Thoracic aorta (tissue), 2 donors: ENCODE measurements at places on chromosomes 16 and 17.

DNA sequence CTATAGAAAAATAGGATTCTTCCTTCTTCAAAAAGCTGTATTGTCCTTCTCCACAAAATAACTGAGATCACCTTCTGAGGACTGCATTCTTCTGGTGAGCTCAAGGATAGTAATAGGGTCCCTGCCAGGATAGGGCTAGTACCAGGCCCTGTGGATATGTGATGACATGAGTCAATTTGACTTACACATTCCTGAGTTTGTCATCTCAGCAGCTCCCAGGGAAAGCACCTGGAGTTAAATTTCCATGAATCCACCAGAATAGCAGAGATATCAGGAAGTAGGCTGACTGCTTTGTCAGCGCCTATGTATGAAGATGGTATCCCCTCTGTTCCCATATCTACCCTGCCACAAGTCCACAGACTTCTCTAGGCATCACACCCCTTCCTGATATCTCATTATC is 225.8 kb downstream of the PMP22 start:
- DNase-seq, result no peak

DNA sequence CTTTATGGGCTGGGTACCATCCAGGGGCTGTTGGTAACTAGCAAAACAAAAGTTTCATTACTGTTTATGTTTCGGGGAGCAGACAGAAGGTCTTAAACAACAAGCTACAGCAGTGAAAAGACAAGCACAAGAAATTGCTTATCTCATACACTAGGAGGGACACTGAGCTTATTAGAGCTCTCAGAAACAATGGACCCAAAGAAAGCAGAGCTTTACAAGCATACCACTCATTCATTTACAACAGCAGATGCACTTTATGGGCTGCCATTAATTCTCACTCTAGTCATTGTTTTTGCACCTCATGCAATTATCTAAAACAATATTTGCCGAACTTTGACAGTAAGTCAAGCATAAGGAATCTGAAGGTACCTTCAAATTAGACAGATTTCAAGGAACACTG is 10.0 kb downstream of the KRT16 start:
- DNase-seq, result no peak

- DNase-seq, result no peak
Observed at GRCh38 chr16:23148513-23149266, 562 bp downstream of the USP31 start.

DNA sequence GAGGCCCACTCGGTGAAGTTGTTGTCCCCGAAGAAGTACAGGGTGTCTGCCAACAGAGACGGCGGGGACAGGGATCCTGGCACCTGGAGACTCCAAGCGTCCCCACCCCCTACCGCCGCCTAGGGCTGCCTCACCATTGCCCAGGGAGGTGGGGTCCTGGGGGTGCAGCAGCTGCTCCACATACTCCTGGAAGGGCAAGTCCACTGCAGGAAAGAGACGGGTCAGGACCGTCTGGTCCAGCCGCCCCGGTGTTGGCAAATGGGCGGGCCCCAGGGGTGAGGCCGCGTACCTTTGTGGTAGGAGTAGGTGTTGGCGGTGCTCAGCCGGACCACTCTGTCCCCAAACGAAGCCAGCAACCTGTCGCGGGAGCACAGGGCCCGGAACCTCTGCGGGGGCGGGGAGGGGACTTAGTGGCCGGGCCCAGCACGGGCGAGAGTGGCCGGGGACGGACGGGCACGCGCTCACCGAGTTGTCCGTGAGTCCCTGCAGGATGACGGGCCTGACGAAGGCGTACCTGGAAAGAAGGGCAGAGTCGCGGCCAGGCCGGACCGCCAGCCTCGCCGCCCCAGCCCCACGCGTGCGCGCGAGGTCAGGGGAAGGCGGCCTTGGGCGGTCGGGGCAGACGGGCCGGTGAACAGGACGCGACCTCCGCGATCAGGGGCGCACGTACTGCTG is 601 bp downstream of the JMJD8 start:
- DNase-seq, result no peak

- DNase-seq, result no peak
Observed at GRCh38 chr17:65558311-65558682, 3.2 kb downstream of the AXIN2 start.

- no peak for DNase-seq
Observed at GRCh38 chr17:50170662-50171370, 5.0 kb downstream of the SGCA start.

- no peak for DNase-seq
Observed at GRCh38 chr16:53768593-53768992, 64.6 kb downstream of the FTO start.
